ENCODE measurements at places on chromosomes 11 and 22. TPM values are rescaled to one million over a fixed set of nuclear protein-coding genes. Genes with fewer than 3 reads are reported as not detected.

The TRPM5 gene
- not detected for total RNA-seq

GRCh38 chr11:46920755-46921154 is 2.4 kb upstream of the LRP4 start:
- H3K27ac ChIP-seq, result no peak overlapping the region
- no peak overlapping the region for H3K4me3 ChIP-seq
- no peak for DNase-seq
- H3K36me3 ChIP-seq, result no peaks in the 10 kb centered on the region
- peaks cover 42% of the 10 kb centered on the region for H3K27me3 ChIP-seq

The KIRREL3 gene
- not detected for total RNA-seq

GRCh38 chr22:48743601-48744282 is 1083.9 kb downstream of the BRD1 start:
- no peak overlapping the region for H3K27ac ChIP-seq
- DNase-seq, result no peak
- H3K4me1 ChIP-seq, result no peaks in the 10 kb centered on the region
- no peak overlapping the region for H3K4me3 ChIP-seq
- H3K27me3 ChIP-seq, result no peaks in the 10 kb centered on the region

GRCh38 chr11:128151780-128152179 is 435.6 kb downstream of the ETS1 start:
- no peak overlapping the region for H3K27ac ChIP-seq
- H3K27me3 ChIP-seq, result peaks cover 15% of the 10 kb centered on the region
- no peak overlapping the region for H3K4me3 ChIP-seq
- DNase-seq, result no peak
- H3K36me3 ChIP-seq, result no peaks in the 10 kb centered on the region

DNA sequence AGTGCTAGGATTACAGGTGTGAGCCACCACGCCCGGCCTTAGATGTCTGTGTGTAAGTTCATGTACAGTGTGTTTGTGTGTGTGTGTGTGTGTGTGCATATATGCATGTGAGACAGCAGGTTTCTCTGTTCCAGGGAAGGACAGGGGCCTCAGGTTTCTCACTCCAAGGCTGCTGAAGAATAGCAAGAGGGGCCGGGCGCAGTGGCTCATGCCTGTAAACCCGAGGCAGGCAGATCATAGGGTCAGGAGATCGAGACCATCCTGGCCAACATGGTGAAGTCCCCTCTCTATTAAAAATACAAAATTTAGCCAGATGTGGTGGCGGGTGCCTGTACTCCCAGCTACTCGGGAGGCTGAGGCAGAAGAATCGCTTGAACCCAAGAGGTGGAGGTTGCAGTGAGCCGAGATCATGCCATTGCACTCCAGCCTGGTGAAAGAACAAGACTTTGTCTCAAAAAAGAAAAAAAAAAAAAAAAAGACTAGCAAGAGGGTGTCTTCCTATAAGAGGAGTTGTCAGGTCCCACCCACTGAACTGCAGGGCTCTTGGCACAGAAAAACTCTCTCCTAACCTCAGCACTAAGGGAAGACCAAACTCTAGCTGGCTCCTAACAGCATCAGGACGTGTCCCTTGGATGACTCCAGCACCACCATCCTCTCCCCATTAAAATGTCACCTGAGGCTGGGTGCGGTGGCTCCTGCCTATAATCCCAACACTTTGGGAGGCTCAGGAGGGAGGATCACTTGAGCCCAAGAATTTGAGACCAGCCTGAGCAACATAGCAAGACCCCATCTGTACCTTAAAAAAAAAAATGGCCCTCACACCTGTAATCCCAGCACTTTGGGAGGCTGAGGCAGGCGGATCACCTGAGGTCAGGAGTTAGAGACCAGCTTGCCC is 40.0 kb downstream of the TST start:
- DNase-seq, result no peak
- no peaks in the 10 kb centered on the region for H3K36me3 ChIP-seq
- H3K4me1 ChIP-seq, result peaks cover 9% of the 10 kb centered on the region
- no peak overlapping the region for H3K27ac ChIP-seq

GRCh38 chr11:10511181-10511621 is 29.8 kb downstream of the RNF141 start:
- DNase-seq, result no peak
- H3K27me3 ChIP-seq, result no peaks in the 10 kb centered on the region
- no peak overlapping the region for H3K4me3 ChIP-seq
- H3K4me1 ChIP-seq, result peaks cover 7% of the 10 kb centered on the region
- H3K36me3 ChIP-seq, result peaks cover 7% of the 10 kb centered on the region

- no peaks in the 10 kb centered on the region for H3K36me3 ChIP-seq
- DNase-seq, result no peak
- no peaks in the 10 kb centered on the region for H3K4me1 ChIP-seq
Observed at GRCh38 chr22:38346506-38346905, 29.3 kb upstream of the CSNK1E start.

The APOA4 gene
- not detected for total RNA-seq

DNA sequence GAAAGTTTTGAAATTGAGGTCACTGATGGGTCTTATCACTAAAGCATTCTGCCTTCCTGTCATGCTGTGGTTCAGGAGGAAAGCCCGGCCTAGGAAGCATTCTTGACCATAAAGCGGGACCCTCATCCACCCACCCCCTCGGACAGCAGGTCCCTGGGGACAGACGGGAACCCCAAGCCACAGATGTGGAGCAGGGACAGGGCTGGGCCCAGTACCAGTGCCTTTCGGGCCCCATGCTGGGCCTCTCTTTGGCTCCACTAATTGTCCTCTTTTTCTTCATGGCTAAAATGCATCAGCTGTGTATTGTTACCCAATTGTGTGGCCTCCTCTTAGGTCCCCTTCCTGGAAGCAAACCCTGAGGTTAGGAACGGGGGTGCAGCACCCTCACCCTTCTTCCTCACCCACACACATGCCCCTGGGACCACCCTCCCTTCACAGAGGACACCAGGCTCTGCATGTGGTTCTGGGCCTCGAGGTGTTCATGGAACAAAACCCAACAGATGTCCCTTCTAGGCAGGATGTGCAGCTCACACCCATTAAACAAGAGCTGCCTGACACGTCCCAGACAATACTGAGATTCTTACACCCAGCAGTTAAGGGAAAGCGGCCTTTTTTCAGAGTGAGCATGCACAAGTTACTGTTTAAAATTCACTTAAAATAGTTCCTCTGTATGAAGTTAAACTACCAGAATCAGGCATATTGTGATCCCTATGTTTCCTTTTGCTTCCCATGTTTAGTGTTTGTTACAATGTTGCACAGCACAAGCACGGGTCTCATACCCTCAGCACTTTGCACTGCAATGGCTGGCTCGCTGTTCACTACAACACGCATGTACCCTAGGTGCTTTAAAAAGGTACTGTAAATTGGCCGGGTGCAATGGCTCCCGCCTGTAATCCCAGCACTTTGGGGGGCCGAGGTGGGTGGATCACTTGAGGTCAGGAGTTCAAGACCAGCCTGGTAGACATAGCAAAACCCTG is 807.6 kb downstream of the BRD1 start:
- no peak overlapping the region for H3K27ac ChIP-seq
- no peak overlapping the region for H3K4me3 ChIP-seq
- H3K4me1 ChIP-seq, result no peaks in the 10 kb centered on the region

DNA sequence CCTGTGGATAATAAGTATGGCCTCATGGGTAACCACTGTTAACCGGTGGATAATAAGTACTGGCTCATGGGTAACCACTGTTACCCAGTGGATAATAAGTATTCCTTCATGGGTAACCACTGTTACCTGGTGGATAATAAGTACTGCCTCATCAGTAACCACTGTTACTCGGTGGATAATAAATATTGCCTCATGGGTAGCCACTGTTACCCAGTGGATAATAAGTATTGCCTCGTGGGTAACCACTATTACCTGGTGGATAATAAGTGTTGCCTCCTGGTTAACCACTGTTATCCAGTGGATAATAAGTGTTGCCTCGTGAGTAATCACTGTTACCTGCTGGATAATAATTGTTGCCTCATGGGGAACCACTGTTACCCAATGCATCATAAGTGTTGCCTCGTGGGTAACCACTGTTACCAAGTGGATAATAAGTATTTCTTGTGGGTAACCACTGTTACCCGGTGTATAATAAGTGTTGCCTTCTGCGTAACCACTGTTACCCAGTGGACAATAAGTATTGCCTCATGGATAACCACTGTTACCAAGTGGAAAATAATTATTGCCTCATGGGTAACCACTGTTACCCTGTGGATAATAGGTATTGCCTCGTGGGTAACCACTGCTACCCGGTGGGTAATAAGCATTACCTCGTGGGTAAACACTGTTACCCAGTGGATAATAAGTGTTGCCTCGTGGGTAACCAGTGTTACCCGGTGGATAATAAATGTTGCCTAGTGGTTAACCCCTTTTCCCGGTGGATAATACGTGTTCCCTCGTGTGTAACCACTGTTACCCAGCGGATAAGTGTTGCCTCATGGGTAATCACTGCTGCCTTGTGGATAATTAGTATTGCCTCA is 26.6 kb upstream of the NXPE4 start:
- no peak overlapping the region for H3K27ac ChIP-seq
- no peaks in the 10 kb centered on the region for H3K36me3 ChIP-seq
- no peaks in the 10 kb centered on the region for H3K4me1 ChIP-seq
- no peaks in the 10 kb centered on the region for H3K27me3 ChIP-seq
- H3K4me3 ChIP-seq, result no peak overlapping the region

DNA sequence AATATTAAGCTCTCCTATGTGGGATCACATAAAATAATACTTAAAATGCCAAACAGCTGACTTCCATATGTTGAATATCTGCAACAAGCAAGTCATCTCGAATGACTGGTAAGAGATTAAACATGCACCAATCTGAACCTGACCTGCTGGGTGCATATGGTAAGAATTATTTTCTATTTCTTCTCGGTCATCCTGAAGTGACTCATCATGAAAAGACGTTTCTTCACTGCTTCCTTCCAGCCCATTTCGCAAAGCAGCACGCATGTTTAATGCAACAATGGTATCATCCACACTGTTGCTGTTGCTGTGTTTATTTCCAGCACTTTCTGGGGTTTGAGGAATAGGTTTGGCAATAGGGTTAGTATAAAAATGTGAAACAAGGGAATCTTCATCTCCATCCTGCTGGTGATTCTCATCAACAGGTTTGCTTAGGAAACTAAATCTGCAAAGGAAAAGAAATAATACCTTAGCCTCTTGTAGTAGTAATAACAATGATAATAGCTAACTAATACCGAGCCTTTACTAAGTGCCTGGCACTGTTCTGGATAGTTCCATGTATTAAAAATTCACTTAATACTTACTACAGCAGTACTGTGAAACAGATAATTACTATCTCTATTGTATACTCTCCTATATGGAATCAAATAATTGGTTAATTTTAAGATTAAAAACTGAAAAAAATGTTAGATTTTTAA is 52.0 kb upstream of the CHRNA10 start:
- no peak overlapping the region for H3K27ac ChIP-seq
- DNase-seq, result no peak
- peaks cover 65% of the 10 kb centered on the region for H3K36me3 ChIP-seq
- no peaks in the 10 kb centered on the region for H3K27me3 ChIP-seq
- no peaks in the 10 kb centered on the region for H3K4me1 ChIP-seq
- H3K4me3 ChIP-seq, result no peak overlapping the region

The BTG4 gene
- not detected for total RNA-seq

The ACR gene
- total RNA-seq, result not detected

The BIK gene
- 1.4 TPM for total RNA-seq

The RDX gene
- 47.1 TPM for total RNA-seq

DNA sequence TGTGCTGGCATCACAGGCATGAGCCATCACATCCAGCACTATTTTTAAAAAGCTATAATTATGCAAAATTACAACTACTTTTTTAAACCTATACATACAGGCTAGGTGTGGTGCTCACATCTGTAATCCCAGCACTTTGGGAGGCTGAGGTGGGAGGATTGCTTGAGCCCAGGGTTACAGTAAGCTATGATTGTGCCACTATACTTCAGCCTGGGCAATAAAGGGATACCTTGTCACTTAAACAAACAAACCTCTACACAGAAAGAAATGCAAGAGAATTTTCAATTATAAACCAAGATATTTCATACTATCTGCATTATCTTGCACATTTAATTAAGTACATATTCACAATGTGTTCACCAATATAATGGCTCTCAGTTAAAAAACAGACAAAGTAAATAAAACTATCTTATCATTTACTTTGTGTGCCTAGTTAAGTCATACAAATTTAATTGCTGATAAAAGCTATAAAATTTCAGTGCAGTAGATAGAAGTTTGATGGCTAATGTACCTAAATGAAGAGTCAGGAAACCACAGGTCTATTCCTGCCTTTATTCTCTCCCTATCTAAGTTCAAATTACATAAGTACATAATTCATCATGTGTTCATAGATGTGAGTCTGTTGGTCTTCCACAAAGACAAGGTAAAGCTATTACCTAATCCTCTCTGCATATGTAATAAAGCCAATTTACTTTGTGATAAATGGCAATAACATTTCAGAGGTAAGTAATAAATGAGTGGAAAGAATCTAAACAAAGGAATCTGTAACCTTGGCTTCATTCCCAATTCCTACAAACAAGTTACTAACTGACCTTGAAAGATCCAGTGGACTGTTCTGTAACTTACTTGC is 9.0 kb upstream of the RDX start:
- no peaks in the 10 kb centered on the region for H3K36me3 ChIP-seq
- H3K4me3 ChIP-seq, result no peak overlapping the region
- H3K27ac ChIP-seq, result no peak overlapping the region
- DNase-seq, result no peak

GRCh38 chr11:111419181-111419580 is 40.1 kb upstream of the POU2AF1 start:
- H3K4me1 ChIP-seq, result peaks cover 37% of the 10 kb centered on the region
- H3K27me3 ChIP-seq, result no peaks in the 10 kb centered on the region
- H3K27ac ChIP-seq, result no peak overlapping the region
- H3K4me3 ChIP-seq, result no peak overlapping the region
- H3K36me3 ChIP-seq, result no peaks in the 10 kb centered on the region

DNA sequence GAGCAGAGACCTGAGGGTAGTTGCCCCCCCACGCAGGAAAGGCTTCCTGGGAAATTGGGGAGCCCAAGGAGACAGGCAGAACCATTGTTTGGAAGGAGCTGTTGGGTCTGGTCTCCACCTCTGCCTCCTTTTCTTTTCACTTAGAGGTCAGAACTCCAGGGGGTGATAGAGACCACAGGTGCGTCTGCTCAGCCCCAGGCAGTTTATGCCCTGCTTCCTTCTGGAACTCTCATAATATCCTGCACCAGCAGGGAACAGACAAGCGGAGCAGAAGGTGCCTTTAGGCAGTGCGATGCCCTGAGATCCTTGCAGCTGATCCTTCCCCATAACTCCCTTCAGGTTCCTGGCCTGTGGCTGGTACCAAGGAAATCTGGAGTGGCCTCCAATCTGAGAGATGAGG is 120.2 kb downstream of the NECTIN1 start:
- no peak overlapping the region for H3K27ac ChIP-seq
- no peak for DNase-seq
- H3K36me3 ChIP-seq, result no peaks in the 10 kb centered on the region
- H3K4me3 ChIP-seq, result no peak overlapping the region
- peaks cover 3% of the 10 kb centered on the region for H3K27me3 ChIP-seq

The C11orf42 gene
- not detected for total RNA-seq

GRCh38 chr11:12856338-12856737 is 152.8 kb upstream of the RASSF10 start:
- no peak for DNase-seq
- no peak overlapping the region for H3K4me3 ChIP-seq
- peaks cover 13% of the 10 kb centered on the region for H3K27me3 ChIP-seq
- H3K4me1 ChIP-seq, result peaks cover 6% of the 10 kb centered on the region
- no peaks in the 10 kb centered on the region for H3K36me3 ChIP-seq
- no peak overlapping the region for H3K27ac ChIP-seq

The SMIM35 gene
- total RNA-seq, result 0.27 TPM

GRCh38 chr11:128725630-128726319 is 31.9 kb downstream of the FLI1 start:
- H3K36me3 ChIP-seq, result peaks cover 67% of the 10 kb centered on the region
- H3K4me3 ChIP-seq, result peak overlapping the region; percentile 75
- DNase-seq, result peak; percentile 82
- peaks cover 2% of the 10 kb centered on the region for H3K27me3 ChIP-seq

- H3K27me3 ChIP-seq, result peaks cover 3% of the 10 kb centered on the region
- no peak overlapping the region for H3K4me3 ChIP-seq
- no peak for DNase-seq
- no peaks in the 10 kb centered on the region for H3K36me3 ChIP-seq
- H3K27ac ChIP-seq, result no peak overlapping the region
Observed at GRCh38 chr11:120696597-120697218, 185.2 kb downstream of the GRIK4 start.

Data from activated CD4-positive, alpha-beta T cell treated with anti-CD3 and anti-CD28 coated beads, Interleukin-2, amount 10 ng/mL, durations not matched to agents 7 days and 5 days (primary cell).